Stimulated activated CD4-positive, alpha-beta T cell treated with anti-CD3 and anti-CD28 coated beads, Interleukin-1b, Interleukin-23, amount 100 ng/mL, for 1 hour (primary cell): ENCODE measurements at places on chromosomes 6 and 20.

GRCh38 chr6:112701201-112701600 is 354.1 kb downstream of the RFPL4B start:
- DNase-seq, result no peak

DNA sequence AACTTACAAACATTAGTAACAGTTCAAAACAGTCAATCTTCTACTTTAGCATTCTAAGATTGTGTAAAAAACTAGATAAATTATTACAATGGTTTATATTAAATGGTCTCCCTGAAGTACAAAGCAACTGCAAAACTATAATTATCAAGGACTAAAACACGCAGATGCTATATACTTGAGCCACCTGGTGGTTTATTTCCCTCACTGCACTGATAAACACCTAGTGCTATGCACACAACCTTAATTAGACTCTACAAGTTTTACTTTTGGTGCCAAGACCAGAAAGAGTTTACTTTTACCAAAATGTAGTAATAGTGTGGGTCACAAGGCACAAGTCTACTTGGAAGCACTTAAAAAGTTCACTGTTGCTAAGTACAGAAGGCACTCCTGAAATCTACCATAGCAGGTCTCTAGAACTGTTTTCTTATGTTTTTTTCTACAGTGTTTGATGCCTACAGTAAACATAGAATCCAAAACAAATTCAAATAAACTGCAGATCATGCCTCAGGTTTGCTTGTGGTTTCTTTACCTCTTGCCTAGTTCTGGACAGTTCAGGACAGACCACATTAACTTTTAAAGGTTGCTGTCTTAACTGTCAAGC is 49.2 kb downstream of the GMDS start:
- no peak for DNase-seq

DNA sequence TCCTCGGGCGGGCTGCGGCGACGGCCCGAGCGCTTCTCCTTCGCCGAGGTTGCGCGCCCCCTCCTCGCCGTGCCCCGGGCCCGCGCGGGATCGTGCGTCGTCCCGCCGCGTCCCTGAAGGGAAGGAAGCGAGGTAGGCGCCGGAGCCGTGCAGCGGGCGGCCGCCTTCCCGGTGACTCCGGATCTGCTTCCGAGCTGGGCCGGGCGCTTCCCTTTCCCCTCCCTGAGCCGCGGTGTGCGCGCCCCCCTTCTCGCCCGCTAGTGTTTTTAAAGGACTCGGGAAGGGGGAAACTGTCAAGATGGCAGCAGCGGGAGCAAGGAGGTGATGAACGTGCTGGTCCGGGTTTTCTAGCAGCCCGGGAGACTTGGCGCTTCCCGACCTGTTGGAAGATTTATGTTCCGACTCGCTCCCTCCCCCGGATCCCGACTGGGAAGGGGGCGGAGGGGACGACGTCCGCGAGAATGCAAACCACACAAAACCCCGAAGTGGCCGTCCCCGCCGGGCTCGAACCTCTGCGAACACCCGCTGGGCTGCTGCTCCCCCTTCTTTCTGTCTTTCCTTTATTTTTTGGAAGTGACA is 744 bp upstream of the FOXO3 start:
- DNase-seq, result no peak

DNA sequence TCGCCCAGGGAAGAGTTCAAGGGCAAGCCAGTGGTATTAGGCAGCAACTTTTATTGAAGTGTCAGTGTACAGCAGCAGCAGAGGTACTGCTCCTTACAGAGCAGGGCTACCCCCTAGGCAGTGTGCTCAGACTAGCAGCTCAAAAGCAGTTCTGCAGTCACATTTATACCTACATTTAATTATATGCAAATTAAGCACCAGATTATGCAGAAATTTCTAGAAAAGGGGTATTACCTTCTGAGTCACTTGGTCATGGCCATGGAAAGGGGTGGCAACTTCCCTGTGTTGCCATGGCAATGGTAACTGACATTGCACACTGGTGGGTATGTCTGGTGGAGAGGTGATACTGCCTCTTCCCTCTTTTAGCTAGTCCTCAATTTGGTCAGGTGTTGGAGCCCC is 2.1 kb upstream of the ZKSCAN4 start:
- DNase-seq, result no peak

DNA sequence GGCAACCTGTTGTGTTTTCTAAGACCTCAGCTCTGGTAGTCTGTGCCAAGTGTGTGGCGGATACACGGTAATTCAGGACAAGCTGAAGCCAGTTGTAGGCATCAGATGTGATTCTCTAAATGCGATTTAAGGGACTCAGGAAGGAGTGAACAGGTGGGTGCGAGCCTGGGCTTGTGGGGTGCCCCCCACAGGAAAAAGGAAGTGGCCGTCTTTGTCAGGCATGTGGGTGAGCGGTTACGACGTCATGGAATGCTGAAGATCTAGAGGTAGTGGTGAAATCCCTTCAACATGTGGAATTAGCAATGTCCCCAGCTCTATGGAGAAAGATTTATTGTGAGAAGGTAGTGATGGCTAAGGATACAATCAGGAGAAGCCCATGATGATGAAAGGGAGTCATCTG is 95.1 kb upstream of the EXOC2 start:
- no peak for DNase-seq

GRCh38 chr6:135118134-135118730 is 62.9 kb upstream of the MYB start:
- DNase-seq, result no peak

DNA sequence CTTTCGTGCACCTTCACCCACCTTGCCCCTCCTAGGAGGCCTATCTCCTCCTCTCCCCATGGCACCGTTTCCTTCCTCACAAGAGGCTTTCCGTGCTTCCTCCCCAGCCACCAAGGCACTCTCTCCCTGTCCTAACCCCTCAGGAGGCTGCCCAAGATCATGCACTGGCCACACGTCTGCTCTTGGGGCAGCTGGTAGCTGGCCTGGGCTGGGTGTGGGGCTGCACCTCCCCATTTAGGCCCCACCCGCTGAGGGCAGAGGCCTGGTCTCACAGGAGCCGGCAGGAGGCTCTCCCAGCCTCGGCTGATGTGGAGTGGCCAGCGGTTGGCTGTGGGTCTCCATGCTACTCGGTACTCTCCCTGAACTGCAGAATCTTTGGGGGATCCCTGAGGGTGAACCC is 13.6 kb downstream of the NOL4L start:
- DNase-seq, result no peak

DNA sequence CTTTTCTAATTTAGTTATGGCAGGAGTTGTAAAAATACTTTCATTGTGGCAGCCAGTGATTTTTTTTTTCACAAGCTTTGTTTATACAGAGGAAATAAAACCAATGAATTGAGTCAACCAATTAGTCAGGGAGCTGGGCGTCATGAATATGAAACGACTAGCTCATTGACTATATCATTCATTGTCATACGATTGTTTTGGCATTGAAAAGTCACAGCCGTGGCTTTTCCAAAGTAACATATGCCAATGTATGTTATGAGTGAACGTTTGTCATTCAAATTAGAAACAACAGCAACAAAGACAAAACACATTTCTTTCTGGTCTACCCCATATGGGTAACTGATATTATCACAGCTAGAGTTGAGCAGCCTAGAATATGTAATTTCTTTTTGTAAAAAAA is 810.6 kb downstream of the EPHA7 start:
- no peak for DNase-seq

DNA sequence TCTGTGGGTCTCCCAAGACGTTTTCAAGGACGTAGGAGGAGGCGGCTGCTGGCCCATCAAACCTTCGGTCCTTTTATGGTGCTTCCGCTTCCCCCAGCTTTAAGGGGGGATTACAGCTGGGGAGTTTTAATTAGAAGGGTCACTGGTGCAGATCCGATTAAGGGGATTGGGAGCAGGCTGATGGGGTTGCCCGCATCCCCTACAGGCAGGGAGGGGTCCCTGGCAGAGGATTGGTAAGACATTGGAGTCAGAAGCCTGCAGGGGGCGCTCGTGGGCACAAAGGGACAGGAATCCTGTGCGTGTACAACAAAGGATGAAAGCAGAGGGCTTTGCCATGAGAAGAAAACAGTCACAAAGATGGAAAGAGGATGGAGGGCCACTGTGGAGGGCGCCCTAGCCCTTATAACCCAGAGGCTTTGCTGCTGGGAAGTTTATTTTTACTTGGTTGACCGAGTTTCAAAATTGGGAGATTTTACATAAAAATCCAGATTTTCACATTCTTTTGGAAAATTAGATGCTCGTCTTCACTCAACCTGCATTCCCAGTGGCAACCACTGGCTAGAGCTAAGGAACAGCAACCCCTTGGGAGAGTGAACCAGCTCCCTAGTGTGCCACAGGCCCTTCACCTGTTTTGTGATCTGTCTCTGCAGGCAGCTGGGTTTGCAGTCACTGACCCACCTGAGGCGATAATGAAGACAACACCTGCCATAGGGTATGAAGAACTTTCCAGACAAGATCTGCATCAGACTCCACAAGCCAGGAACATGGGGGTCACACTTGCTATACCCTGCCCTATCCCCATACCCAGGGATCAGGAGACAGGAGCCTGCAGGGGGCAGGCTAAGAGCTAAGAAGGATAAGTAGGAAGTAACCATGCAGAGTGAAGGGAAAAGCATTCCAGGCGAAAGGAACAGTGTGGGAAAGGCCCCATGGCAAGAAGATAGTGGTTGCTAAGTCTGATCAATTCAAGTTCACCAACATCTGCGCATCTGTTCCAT is 97.7 kb downstream of the KCNB1 start:
- peak; percentile 44 for DNase-seq

DNA sequence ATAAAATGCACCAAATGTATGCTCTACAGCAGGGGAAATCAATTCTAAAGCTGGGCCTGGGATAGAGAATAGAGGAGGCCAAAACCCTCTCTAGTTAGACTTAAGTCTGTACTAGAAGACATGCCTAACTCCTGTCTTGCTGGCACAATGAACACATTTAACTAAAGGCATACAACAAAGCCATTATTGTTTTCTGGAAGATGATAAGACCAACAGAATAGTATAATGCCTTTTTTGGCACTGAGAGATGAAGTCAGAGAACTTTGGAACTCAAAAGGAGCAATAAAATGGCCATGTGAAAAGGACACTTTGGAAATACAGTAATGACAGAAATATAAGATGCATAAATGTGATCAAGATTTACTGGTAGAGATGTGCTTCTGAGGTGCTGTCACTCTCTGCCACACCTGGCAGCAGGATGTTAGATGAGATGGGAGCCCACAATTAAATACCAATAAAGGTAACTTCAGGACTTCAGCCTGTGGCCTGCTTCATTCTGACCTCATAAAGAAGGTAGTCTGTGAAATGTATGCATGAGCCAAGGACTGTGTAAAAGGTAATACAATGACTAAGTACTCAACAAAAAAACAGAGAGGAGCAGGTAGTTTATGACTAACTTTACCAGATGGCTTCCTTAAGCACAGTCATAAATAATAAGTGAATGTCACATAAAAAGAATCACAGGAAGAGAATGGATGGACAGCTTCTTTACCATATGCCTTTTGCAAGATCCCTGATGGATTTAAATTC is 333.4 kb downstream of the BCKDHB start:
- no peak for DNase-seq

GRCh38 chr20:36113566-36114250 is 40.8 kb upstream of the EPB41L1 start:
- no peak for DNase-seq

DNA sequence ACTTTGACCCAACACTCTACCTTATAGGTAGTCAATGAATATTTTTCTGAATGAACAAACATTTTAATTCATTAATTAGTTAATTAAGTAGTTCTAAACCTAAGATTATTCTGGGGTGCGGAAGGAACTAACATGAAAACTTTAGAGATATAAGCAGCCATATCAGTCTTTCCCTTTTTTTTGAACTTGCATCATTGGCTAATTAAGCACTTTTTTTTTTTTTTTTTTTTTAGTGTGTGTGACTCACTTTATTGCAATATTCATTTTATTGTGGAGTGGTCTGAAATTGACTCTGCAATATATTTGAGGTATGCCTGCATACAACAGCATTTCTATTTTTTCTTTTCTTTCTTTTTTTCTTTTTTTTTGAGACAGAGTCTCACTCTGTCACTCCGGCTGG is 21.8 kb upstream of the AMD1 start:
- no peak for DNase-seq

DNA sequence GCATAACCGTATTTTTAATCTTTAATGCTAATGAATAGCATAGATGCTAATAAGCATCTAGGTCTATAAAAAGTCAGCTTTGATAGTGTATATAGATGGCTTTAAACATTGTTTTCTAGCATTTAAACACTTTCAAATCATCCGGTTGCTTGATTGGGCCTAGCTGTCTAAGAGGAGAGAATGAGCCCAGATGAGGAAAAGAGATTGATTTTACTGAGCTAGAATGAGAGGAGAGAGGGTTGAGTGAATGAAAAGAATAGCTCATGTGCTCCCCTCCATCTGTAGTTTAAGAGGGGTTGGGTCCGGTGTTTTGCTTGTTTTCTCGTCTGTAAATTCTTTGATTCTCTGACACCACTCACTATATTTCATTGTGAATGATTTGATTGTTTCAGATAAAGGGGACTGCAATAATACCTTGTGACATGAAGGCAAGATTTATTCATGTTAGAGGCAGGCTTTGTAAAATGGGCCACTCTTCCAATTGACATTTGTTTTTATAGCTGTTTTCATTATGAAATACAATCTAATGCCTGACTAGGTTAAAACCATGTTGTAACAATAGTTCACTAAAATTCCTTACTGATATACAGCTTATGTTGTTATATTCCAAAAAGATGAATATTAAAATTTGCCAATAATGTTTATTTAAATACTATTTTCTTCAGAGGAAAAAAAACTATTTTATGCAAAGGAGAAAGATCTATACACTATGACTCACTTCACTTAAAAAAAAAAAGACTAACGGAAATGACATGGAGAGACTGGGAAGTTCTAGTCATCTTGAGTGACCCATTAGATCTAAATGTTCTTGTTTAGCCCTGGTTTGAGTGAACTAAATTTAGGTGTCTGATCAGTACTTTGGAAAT is 3.2 kb downstream of the PTPN1 start:
- DNase-seq, result no peak

- DNase-seq, result no peak
Measured at GRCh38 chr6:215335-216034, 76.8 kb upstream of the DUSP22 start.

- no peak for DNase-seq
Measured at GRCh38 chr6:170018422-170018935, 267.1 kb downstream of the ERMARD start.

- DNase-seq, result no peak
Measured at GRCh38 chr6:95576218-95576997, 927 bp upstream of the MANEA start.

GRCh38 chr6:167815296-167815980 is 11.3 kb upstream of the AFDN start:
- no peak for DNase-seq

- DNase-seq, result no peak
Measured at GRCh38 chr6:156485150-156485549, 292.0 kb upstream of the ARID1B start.

- DNase-seq, result no peak
Measured at GRCh38 chr6:168209420-168209819, 110.2 kb downstream of the DACT2 start.

DNA sequence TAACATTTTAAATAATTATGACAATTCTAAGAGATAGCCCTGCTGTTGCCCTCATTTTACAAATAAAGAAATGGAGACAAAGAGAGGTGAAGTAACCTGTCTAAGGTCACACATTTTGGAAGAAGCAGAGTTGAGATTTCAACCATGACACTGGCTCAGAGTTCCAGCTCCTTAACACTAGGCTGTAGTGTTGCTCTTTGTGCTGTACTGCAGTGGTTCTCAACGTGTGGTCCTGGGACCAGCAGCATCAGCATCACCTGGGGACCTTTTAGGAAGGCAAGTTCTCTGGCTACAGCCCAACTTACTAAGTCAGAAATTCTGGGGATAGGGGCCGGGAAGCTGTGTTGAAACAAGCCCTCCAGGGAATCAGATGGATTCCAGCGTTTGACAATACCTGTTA is 62.4 kb upstream of the FERMT1 start:
- no peak for DNase-seq

- DNase-seq, result no peak
Measured at GRCh38 chr20:48574383-48574782, 253.4 kb downstream of the PREX1 start.
